C1 segment of cervical spinal cord (tissue), 14 donors: ENCODE measurements at places on chromosomes 6 and 20.

DNA sequence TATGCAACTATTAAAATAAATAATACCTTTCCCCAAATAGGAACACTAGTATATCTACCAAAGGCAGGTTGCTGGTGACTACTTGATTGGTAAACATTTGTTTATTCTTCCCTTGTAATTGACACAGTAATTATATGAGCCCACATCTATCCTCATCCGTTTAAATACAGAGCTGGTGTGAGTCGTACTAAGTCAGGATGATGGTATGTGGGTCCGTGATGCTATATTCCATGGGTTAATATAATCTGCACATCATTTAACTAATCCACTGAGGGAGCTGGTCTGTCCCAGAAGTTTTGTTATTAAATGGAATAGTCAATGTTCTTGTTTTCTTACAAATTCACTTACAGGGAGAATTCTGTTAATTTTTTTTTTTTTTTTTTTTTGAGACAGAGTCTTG, 164.0 kb upstream of the AGPAT4 start:
- DNase-seq, result no peak

DNA sequence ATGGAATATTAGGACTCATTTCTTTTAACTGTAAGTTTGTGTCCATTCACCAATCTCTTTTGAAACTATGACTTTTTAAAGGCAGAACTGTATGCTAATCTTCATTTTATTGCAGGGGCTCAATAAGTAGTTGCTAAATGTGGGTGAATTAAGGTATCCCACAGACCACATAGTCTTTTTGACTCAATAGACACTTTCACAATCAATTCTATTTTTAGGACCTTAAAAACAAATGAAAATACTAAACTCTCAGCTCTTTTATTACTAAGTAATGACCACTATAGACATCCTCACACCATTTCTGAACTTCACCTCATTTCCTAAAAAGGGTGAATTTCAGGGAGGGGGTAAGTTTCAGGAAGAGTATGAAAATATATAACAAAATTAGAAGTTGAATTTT, 106.8 kb upstream of the BEND6 start:
- DNase-seq, result no peak

DNA sequence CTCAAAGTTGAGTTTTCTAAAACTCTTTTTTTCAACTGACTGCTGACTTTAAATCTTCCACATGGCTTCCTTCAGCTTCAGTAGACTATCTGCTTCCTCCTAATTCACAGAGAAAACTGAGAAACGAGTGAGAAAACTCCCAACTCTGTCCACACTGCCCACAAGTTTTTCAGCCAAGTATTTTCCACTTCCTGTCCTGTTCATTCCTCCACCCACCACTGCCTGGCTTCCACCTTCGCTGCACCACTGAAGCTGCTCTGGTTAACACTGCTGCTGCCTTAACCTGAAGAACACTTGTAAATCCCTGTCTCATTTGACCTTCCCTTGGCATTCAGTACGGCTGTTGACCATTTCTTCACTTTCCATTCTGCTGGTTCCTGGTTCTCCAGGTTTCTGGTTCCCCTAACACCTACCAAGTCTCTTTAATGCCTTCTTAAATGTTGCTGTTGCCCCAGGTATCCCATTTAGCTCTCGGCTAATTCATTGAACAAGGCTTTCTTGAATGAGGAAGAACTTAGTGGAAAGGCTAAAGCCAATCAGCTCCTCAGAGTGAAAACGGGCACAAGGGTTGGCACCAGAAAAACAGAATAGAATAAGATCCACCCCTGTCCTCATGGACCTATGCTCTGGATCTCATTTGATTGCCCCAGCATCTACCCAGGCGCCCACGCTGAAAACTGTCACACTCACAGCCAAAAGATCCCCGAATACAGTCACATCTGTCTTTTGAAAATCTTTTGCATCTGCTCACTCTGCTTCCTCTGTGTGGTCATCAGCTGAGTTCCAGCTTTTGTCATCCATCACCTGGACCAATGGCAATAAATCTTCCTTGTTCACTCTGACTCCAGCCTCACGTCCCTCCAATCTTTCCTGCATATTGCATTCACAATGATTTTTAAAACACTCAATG, 104.4 kb upstream of the TAB2 start:
- no peak for DNase-seq

DNA sequence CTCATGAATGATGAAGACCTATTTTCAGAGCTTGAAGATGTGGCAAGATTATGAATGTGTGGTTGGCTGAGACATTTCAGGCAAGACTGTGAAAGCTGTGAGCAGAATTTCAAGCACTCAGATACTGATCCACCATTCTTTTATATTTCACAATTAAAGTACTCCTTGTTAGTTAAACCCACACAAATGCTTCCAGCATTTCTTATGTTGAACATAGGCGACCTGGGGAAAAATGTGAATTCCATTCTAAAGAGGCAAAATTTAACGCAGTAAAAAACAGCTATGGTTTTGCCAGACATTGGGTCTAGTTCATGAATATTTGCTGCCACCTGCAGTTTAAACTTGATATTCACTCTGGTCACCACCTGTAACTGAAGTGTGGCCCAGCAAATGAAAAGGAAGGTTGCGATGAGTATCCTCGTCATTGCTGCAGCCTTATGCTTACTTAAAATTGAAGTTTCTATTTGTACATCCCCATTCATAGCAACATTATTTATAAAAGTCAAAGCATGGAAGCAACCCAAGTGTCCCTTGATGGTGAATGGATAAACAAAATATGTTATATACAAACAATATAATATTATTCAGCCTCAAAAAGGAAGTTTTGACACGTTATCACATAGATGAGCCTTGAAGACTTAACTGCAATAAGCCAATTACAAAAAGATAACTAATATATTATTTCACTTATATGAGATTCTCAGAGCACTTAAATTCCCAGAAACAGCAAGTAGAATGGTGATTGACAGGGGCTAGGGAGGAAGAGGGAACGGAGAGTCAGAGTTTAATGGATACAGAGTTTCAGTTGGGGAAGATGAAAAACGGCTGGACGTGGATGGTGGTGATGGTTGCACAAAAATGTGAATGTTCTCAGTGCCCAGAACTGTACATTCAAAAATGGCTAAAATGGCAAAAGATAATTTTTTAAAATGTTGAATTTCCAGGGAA, 32.4 kb upstream of the FAM184A start:
- peak; percentile 5 for DNase-seq

DNA sequence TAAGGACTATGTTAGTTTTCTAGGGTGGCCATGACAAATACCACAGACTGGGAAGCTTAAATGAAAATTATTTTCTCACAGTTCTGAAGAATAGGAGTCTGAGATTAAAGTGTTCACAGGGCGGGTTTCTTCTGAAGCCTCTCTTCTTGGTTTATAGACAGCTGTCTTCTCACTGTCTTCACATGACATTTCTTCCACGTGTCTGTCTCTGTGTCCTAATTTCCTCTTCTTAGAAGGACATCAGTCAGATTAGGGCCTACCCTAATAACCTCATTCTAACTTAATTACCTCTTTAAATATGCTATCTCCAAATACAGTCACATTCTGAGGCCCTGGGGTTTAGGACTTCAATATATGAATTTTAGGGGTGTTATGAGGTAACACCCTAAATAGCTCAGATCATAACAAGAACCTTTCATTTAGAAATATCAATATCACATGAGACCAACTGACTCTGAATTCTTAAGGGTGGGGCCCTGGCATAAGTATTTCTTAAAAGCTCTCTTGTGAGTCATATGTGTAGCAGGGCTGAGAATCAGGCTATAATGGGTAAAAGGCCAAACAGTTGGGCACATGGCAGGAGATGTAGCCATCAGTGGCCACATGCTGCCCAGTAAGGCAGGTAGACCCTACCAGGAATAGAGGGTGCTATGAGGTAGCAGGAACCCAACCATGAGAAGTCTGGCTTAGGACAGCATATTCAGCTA, 62.0 kb upstream of the TENT5A start:
- DNase-seq, result no peak

GRCh38 chr20:20085071-20085470, 32.7 kb downstream of the CFAP61 start:
- DNase-seq, result no peak

DNA sequence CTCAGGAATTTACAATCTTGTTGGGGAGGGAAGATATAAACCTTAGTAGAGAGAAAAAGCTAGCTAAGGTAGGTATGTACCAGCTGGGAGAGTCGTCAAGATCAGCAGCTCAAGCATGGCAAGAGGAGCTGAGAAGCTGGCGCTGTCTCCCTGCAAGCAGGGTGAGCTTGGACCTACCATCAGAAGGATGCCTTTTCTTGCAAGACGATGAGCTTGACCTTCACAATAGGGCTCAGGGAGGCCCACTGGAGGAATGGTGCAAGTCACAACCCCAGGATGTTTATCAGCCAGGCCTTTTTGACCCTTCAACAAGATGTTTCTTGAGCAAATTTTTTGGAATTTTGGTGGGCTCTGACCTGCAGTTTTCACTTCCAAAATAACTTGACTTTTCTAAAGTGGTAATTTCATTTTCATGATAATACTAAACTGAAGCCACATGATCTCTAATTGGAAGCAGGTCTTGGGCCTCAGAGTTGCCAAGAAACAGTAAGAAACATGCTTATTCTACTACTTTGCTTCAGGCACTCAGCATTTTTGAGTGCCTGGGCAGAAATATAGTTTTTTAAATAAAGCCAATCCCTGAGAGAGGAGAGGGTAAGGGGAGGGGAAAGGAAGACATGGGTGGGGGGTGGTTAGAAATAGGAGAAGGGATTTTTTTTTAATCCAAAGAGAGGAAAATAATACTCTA, 258.1 kb downstream of the CLIC5 start:
- DNase-seq, result no peak

- DNase-seq, result no peak
Measured at GRCh38 chr6:144365271-144365670, 80.1 kb downstream of the UTRN start.

DNA sequence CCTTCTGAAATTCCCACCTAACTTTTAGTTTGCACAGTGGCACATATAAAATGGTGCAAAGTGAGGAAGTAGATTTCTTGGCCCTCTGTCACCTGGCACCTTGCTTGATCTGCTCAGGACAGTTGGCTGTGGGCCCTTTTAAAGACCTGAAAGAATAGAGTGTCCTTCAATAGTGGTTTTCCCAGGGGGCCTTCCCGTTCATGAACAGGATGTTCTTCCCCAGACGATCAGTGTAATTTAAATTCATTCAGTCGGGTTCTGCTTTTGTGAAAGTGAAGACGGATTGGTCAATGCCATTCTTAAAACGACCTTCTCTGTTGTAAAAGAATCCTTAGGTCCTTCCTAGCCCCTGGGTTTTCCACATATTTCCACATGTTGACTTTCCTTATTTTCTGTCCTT, 178.5 kb downstream of the SASH1 start:
- peak; percentile 19 for DNase-seq

DNA sequence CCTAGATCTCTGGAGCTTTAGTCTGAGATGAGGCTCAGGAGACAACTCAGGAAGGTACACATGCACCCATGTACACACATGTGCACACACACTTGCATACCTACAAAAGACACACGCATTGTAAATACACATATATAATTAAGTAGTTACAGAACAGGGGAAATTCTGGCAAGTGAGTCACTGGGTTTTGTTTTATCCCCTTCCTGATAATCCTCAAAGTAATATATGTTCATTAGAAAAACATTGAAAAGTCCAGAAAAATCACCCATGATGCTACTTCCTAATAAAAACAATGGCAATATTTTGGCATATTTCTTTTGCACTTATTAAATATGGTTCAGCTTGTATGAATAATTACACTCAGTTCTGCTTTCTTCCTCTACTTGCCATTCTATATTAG, 115.3 kb upstream of the ECI2 start:
- DNase-seq, result no peak

DNA sequence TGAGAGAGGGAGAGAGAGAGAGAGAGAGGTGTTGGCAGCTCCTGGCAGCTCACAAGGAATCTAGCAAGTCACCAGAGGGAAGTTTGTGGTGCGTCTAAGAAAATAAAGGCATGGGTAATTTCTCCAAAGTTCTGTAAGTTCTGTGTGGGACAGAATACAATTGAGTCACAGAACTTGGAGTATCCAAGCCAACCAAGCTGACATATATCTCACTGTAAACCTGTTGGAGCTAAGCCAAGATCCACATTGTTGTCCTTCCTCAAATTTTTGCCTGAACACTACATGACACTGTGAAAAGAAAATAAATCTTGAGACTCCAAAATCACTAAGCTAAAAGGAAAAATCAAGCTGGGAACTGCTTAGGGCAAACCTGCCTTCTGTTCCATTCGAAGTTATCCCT, 436.7 kb downstream of the MEI4 start:
- no peak for DNase-seq

DNA sequence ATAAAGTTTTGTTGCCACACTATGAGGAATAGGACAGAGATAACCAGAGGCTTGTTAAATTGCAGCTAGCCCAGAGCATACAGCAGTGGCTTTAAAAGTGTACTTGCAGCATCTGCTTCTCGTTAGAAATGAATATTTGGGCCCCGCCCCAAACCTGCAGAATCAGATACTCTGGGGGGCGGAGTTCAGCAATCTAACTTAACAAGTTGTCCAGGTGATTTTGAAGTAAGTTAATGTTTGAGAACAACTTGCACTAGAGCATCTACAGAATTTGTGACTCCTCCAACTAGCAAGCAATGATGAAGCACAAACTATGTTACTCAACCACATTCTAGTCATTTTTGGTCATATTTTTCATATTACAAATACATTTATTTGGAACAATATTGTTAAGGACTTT, 10.6 kb upstream of the SUPT3H start:
- DNase-seq, result no peak

- no peak for DNase-seq
Measured at GRCh38 chr6:15995493-15995892, 133.4 kb upstream of the MYLIP start.

DNA sequence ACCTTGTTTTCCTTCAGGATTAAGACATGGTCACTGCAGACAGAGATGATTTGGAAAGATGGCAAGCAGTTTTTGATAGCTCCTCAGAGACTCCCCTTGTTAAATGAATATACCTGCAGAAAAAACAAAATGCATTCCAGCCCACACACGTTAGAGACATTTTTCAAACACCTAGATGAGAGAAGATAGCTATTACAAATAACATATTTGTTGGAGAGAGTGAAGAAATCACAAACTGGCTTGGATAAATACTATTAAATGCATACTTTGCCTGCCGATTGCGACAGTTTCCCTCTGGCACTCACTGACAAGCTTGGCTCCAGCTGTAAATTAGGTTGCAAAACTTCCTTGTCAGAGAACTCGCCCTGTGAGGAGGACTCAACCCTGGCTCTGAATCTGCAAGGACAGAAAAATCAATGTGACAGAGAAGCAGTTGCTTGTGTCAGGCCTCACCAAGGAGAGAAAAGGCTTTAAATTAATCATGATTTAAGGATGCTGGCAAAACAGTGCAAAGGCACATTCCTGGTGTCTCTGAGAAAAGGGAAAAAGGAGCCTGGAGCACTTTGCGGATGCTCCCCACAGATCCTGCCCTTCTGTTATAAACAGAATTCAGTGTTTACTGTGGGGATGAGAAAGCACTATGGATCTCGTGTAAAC, 423.7 kb upstream of the MARCKS start:
- DNase-seq, result no peak

GRCh38 chr6:156474507-156475120, 302.6 kb upstream of the ARID1B start:
- no peak for DNase-seq

- no peak for DNase-seq
Measured at GRCh38 chr20:25253606-25254275, 5.9 kb downstream of the PYGB start.
